ENCODE measurements at places on chromosomes 1 and 21. TPM values are rescaled to one million over a fixed set of nuclear protein-coding genes. Genes with fewer than 3 reads are reported as not detected.
A peak's percentile ranks its signal among the peaks of the same experiment; 100 is the strongest.

DNA sequence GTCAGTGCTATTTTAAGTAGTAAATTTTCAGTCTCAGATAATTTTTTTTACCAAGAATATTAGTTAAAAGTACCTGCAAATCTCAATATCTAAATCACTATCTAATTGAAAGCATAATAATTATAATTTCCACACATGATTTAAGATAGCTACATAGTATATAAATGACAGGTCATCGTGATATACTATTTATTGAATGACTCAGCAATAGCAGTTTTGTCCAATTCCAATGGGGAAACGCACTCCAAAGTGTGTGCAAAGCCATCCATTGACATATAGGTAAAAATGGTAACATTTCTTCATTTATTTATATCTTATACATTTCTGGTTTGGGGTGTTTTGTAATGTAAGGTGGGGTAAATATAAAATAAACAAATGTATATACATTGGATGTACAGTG, 19.5 kb downstream of the ADGRL4 start:
- DNase-seq: no peak

- DNase-seq: no peak
These were observed 144.2 kb upstream of the KRTAP19-8 start for GRCh38 chr21:31182231-31183140.

GRCh38 chr21:38691631-38692030, 114.1 kb upstream of the ETS2 start:
- DNase-seq: no peak

- no peak for DNase-seq
These were observed 4.4 kb downstream of the RCSD1 start for GRCh38 chr1:167634435-167634834.

DNA sequence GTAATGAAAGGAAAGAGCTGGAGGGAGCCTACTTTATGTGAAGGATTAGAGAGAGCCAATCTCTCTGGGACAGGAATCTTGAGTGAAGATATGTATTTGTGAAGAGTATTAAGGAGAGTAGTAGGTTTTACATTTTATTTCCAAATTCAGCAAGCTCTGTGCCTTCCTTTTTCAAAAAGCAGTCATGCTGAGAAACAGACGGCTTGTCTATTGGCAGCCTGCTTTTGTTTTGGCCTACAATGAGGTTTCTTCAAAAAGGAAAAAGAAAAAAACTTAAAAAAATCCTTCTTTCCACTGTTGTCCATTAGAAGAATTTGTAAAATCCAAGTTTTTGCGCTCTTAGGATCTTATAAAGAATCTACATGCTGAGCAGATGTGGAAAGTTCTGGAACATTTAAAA, 103.6 kb upstream of the PTGFR start:
- no peak for DNase-seq

GRCh38 chr1:56099766-56100265, 479.5 kb downstream of the PLPP3 start:
- no peak for DNase-seq

DNA sequence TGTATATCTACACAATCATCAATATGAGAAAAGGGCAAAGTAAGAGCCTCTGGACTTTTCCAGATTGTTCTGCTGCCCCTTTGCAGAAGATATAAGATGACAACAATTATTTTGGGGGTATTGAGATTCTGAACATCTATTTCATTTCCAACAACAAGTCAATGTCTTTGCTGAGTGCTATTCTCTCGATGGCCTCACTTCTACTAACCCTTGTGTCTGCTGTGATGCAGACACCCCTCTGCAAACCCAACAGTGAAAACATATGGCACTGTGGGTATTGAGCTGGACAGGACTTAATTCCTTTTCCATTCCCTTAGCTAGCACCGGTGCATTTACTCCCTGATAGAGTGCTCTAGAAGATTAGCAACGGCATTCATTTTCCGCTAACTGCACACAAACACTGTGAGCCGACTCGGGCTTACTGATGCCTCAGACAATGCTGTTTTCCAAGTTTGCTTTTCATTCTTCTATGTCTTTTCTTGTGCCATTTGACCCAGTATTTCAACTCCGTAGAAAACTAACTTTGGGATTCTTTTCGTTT, 33.4 kb upstream of the SMYD2 start:
- DNase-seq: no peak

- DNase-seq: no peak
These were observed 351.5 kb upstream of the ZP4 start for GRCh38 chr1:238242181-238242580.

DNA sequence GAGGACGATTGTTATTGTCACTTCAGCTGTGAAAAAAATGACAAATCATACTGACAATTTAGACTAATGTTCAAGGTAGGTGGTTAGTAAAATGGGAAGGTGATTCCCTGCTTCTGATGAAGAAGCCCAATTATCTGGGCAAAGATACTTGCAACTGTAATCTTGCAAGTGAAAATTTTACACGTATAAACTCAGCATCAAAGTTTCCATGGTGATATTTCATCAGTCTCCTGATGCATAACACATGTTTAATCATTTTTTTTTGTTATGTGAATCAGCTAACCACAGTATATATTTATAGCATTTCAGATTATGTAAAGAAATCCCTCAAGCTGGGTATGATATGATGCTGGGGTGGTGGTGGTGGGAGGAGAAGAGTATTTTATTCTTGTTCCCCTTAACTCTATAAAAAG, 16.4 kb upstream of the KCNK1 start:
- no peak for DNase-seq

DNA sequence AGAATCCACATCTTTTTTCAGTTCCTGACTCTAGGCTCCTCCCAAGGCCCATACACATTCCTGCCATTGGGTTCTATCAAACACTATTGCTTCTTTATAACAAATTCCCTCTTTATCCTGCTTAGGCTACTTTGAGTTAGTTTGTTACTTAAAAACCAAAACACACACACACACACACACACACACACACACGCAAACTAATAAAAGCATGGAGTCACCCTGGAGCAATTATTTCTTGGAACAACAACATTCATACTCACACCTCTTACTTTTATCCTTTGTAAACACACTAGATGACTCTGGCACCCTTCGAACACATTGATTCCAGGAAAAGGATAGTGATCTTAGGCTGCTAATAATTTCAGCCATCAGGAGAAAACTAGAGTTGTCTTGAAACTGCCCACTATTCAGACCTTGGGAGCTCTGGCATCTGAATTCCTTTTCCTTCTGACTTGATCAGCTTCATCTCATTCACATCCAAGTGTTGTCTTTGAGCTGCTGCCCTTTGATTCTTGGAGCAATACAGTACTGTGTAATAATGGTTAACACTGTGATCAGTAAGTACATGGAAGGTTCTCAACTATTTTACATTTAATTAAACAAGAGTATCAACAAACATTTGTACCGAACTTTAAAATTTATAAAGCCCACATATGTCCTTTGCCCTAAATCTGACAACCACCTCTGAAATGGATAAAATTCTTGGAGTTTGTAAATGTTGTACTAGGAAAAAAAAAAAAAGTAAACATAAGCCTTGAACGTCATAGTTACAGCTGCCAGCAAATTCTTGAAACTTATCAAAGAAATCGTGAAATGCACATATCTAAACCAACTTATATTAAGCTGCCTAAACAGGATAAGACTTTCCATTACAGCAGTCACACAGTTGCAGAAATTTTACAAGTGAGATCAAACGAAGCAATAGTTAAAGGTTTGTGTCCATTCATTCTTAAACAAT, 2.8 kb upstream of the SEC22B start:
- DNase-seq: peak; percentile 0

- DNase-seq: no peak
These were observed 29.5 kb downstream of the KCNA3 start for GRCh38 chr1:110645211-110645610.

GRCh38 chr1:209601809-209602657, 18.5 kb downstream of the CAMK1G start:
- DNase-seq: peak; percentile 60

DNA sequence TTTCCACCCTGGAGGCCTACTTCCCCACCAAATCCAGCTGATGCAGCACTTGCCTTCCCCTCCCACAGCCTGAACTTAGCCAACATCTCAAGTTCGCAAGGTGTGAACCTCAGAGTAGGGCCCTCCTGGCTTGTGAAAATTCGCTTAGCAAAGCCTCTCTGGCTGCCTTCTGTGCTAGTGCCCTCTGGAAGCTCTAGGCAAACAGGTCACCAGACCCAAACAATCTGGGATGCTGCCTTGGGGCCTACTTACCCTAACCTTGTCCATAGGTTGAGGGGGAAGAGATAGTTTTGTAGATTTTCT, 30.3 kb upstream of the TRABD2B start:
- DNase-seq: no peak

DNA sequence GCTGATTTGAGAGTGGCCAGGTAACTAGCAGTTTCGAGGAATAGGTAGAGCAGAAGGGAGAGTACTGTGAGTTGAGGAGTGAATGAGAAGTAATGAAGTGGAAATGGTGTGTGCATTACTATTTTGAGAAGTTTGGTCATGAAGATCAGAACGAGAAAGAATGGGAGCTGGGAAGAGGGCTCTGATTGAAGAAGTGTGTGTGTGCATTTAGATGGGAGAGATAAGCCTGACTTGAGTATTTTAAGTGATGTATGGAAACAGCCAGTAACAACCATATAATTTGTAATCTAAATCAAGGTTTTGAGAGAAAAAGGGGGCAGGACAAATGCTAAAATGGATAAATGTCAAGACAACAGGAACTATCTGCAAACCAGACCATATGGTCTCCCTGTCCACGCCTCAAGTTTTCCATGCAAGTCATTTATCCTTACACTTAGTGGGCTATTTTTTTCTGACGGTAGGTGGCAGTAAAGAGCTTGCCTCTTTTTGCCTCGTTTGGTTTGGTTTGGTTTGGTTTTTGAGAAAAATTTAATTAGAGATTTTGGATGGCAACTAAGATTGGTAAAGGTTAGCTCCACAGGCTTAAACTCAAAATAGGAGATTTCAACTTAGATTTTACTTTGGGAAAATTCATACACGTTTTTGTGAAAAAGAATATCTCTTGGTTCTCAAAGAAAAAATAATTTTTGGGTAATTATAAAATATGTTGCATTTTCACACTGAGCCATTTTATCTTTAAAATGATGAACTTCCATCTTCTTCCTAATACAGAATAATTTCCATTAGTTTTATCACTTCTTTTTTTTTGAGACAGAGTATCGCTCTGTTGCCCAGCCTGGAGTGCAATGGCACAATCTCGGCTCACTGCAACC, 9.5 kb upstream of the B3GALNT2 start:
- peak; percentile 63 for DNase-seq

DNA sequence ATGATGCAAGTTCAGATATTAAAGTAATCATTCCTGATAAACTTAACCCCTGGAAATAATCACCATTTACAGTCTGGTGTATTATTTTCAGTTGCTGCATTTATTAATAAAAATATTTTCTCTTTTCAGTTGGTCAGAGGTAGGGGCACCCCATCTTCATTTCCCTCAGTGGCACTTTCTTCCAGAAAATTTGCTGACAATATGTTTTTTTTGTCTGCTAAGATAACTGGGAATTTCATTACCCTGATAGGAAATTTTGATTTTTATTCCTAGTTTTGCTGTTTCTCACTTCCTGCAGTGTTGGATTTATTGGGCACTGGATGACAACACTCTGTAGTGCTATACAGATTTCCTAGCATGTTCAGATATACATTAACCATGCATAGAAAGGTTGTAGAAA, 33.1 kb upstream of the APOBEC4 start:
- no peak for DNase-seq

GRCh38 chr1:17617787-17618557, 78.5 kb downstream of the ARHGEF10L start:
- DNase-seq: no peak

GRCh38 chr21:42207426-42207825, 11.5 kb upstream of the ABCG1 start:
- DNase-seq: no peak

- no peak for DNase-seq
These were observed 2.5 kb downstream of the AGO4 start for GRCh38 chr1:35810096-35810881.

DNA sequence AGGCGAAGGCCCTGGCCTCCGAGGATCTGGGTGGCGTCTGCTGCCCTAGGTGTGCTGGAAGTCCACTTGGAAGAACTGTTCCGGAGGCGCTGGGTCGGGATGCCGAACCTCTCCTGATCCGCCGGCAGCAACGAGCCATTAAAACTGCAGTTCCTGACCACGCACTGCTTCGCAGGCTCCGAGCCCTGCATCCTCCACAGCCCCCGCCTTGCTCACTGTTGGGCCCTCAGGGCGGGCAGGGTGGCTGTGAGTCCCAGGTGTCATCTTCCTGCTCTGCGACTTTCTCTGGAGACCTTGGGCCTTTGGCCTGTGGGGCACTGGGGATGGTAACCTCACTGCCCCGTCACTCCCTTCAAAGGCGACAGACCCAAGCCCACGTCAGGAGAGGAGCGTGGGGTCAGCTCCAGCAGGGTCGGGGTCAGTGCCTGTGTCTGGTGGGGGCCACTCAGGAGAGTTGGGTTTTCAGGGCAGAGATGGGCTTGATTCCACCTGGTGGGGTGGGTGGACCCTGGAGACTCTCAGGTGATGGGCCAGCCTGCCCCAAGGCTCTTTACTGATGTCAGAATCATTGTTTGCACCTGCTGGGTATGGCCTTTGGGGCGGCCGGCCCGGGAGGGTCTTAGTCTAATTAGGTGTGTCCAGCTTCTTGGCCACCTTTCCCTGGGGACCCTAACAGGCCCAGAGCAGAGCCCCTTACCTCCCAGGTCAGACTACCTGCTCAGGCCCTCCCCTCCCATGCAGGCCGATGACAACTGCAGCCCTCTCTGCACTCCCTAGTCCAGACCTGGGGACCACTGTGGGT, 3.1 kb downstream of the PRXL2B start:
- DNase-seq: no peak

GRCh38 chr1:38028105-38028591, 15.6 kb downstream of the UTP11 start:
- no peak for DNase-seq

GRCh38 chr1:110058591-110058990, 11.9 kb downstream of the ALX3 start:
- DNase-seq: no peak

GRCh38 chr1:30637183-30637980, 86.0 kb downstream of the MATN1 start:
- DNase-seq: no peak

GRCh38 chr1:181484821-181485220, 1.5 kb downstream of the CACNA1E start:
- peak; percentile 13 for DNase-seq

GRCh38 chr1:212234431-212235395, 50.5 kb upstream of the PPP2R5A start:
- DNase-seq: peak; percentile 19

TDRD5 gene
- 6.0 TPM for total RNA-seq

PPOX gene
- total RNA-seq: 25.5 TPM

DDAH1 gene
- 79.0 TPM for total RNA-seq

AKR7A3 gene
- total RNA-seq: 2.1 TPM

GRIK1 gene
- total RNA-seq: 97.1 TPM

TOR3A gene
- 13.2 TPM for total RNA-seq

EDN2 gene
- total RNA-seq: not detected

CPLANE2 gene
- total RNA-seq: 10.1 TPM

MYBPHL gene
- total RNA-seq: 0.27 TPM

RAB25 gene
- total RNA-seq: not detected

FCRL6 gene
- total RNA-seq: not detected

PPIH gene
- total RNA-seq: 19.5 TPM

ENTREP3 gene
- 7.0 TPM for total RNA-seq

FOXO6 gene
- 1.3 TPM for total RNA-seq

RNF11 gene
- 141 TPM for total RNA-seq

PTPRC gene
- 4.4 TPM for total RNA-seq
